ENCODE measurements at places on chromosomes 16 and 17.

- no peak for DNase-seq
Observed at GRCh38 chr16:81608523-81609209, 164.1 kb downstream of the CMIP start.

DNA sequence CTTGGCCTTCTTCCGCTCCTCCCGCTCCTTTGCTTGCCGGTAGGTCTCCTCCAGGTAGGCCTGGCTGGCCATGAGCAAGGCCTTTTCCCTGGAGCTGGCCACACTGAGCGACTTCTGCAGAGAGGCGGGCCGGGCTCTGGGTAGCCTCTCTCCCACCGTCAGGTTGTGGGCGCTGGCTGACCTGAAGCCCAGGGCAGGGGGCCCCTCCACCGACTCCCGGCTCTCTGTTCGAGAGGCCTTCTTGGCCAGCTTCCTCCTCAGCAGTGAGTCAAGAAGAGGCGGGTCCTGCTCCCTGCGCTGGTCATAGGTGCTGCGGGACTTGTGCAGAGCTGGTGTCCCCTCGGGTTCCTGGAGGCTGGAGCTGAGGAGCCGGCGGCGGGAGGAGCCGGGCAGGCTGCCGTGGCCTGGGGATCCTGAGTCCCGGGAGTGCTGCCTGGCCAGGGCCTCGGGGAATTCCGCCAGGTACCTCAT lies 12.8 kb downstream of the GPR179 start:
- DNase-seq = no peak

DNA sequence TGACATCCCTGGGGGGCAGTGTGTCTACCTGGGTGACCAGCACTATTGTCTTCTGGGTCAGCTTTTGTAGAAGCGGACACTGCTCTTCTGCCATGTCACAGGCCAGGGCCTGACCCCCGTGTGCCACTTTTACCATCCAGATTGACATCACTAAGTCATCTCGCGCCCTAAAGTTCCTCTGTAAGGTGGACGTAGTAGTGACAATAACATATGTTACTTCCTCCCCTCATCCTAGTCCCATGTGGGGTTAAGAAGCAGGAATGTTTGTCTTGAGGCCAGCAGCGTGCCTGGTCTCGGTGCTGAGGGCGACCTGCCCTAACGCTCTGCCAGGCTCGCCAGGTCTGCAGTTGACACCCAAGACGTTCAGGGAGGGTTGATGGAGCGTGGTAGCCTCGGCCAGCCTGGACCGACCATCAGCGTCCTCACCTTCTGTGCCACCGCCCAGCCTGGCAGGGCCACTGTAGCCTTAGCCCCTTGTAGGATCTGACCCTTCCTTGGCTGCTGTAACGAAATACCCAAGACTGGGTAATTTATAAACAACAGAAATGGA lies 20.7 kb downstream of the GAA start:
- DNase-seq = no peak

GRCh38 chr16:67871256-67871655 lies 1.6 kb upstream of the EDC4 start:
- DNase-seq = no peak

DNA sequence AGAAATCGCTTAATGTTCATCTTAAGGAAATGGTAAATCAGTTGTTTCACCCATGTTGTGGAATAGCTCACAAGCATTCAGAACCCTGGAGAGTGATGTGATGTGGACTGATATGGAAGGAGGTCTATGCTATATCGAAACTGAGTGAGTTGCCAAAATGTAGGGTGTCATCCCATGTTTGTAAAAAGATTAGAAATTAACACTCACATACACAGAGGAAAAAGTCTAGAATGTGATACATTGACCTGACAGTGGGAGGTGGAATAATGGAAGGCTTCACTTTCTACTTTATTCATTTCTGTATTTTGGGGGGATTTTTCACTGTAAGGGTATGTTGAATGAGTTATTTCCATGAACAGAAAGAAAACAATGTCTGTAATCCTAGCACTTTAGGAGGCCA lies 4.7 kb upstream of the PRM1 start:
- DNase-seq = no peak

DNA sequence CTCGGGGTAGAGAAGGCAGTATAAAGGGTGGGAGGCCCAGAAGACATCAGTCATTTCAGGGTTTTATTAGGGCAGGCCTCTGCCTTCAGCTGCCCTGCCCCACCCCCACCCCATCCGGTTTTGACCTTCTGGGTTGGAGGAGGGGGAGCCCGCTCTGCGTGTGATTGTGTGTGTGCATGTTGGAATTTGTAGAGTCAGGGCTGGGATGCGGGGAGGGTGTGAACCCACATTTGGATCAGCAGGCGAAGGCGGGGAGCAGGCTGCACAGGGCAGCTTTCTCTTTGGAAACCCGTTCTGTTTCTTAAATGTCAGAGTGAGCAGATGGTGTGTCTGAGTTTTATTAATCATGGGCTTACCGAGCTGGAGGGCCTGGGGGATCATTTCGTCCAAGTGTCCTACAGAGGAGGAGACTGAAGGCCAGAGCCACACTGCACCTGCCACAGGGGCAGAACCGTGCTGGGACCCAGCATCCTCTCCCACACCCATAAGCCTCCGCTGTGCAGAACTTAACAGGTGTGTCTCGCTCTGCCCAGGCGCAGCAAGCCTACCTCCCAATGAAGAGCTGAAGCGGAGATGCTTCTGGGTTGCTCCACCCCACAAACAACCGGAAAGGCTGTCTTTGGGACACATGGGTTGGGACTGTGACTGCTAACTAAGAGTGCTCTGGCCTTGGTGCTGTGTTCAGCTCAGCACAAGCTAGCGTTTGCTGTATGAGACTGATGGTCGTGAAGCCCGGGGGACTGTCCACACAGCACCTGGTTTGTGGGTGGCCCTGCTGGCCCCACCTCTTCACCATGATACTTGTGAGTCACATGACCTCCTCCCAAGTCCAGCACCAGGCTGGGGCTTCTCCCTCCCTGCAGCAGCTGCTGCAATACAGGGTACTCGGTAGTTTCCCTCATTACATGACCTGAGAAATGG lies 70.9 kb upstream of the GSE1 start:
- no peak for DNase-seq

GRCh38 chr17:81334391-81334901 lies 39.3 kb upstream of the SLC38A10 start:
- DNase-seq = no peak

DNA sequence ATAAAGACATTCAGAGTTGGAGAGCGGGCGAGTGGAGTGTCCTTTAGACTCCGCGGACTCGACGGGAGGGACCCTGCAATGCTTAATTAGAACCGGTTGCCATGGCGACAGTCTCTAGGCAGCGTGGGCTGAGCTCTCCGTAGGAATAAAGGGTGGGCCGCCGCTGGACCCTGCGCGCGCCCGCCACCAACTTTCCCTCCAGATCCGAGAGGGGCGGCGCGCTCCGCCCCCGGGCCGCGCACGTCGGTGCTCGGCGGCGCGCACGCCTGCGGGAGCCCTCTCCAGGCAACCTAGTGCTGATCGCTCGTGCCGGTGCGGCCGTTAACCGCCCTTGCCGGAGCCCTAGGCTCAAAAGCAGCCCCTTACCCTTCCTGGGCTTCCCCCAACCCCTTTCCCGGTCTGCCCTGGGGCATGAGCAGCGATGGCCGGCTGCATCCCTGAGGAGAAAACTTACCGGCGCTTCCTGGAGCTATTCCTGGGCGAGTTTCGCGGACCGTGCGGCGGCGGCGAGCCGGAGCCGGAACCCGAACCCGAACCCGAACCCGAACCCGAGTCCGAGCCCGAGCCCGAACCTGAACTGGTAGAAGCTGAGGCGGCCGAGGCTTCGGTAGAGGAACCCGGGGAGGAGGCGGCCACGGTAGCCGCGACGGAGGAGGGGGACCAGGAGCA lies at the start of gene PPM1E:
TSS of gene PPM1E (plus strand) at position 278 of the 669 bp plus-strand sequence.
- DNase-seq = peak; percentile 34

DNA sequence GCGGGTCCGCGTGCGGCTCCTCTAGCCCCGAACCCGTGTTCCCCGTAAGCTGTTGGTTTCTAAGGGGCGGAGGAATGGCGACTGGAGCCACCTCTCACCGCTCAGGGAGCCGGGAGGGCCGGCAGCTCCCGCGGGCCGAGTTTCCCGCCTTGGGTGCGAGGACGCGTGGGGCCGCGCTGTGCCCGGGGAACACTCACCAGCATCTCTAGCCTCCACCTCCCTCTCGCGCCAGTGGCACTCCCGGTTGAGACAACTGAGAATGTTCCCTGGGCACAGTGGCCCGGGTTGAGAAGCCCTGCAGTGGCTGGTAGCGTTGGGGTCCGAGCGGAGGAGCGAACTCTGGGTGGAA lies 560 bp downstream of the TELO2 start:
- no peak for DNase-seq

DNA sequence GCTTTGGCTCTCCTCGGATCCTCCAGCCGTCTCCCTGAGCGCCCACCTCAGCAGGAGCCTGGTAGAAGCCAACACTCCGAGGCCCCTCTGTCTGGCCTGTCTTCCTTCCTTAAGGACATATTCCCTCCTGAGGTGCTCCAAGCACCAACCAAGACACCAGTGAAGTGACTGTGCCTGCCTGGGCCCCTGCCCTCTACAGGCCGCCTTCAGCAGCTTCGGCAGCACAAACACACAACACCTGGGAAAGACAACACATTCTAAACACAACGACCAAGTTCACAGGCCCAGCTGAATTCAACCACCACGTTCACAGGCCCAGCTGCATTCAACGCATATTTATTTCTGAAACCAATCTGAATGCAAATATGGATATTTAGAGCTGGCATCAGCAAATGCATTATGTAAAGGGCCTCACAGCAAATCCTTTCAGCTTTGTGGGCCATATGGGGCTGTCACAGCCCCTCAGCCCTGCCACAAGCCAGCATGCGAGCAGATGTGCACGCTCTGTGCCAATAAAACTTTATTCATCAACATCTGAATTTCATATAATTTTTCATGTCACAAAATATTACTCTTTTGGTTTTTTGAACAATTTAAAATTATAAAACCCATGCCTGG lies 12.2 kb downstream of the GALNS start:
- no peak for DNase-seq

GRCh38 chr17:259341-259976 lies 78.0 kb upstream of the DOC2B start:
- no peak for DNase-seq

DNA sequence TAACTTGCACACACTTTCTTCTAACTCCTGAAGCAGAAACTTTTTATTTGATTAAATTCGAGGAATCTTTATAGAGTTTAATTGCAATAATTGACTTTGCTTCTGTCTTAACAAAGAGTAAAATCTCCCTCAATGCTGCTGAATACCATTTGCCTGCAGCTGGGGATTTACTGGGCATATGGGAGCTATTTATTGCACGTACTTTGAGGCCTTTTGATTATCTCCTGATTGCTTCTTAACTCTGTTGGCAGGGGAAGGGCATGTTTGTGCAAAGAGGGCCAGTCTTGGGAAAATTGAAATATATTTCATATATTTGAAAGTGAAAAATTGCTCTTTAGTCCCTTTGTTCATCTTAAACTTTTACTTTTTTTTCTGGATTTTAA lies 156.8 kb upstream of the CHMP6 start:
- no peak for DNase-seq

- no peak for DNase-seq
Observed at GRCh38 chr17:39132192-39132610, 19.2 kb downstream of the PLXDC1 start.

- no peak for DNase-seq
Observed at GRCh38 chr17:72488555-72489271, 367.9 kb downstream of the SOX9 start.

DNA sequence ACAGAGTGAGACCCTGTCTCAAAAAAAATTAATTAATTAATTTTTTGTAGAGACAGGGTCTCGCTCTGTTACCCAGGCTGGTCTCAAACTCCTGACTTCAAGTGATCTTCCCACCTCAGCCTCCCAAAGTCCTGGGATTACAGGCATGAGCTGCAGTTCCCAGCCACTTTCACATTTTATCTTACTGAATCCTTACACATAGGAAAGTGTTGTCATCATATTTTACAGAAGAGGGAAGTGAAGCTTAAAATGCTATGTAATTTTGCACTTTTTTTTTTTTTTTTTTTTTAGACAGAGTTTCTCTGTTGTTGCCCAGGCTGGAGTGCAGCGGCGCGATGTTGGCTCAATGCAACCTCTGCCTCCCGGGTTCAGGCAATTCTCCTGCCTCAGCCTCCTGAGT lies 21.1 kb upstream of the ZNF629 start:
- no peak for DNase-seq

- no peak for DNase-seq
Observed at GRCh38 chr16:72637306-72637705, 410.6 kb downstream of the ZFHX3 start.

DNA sequence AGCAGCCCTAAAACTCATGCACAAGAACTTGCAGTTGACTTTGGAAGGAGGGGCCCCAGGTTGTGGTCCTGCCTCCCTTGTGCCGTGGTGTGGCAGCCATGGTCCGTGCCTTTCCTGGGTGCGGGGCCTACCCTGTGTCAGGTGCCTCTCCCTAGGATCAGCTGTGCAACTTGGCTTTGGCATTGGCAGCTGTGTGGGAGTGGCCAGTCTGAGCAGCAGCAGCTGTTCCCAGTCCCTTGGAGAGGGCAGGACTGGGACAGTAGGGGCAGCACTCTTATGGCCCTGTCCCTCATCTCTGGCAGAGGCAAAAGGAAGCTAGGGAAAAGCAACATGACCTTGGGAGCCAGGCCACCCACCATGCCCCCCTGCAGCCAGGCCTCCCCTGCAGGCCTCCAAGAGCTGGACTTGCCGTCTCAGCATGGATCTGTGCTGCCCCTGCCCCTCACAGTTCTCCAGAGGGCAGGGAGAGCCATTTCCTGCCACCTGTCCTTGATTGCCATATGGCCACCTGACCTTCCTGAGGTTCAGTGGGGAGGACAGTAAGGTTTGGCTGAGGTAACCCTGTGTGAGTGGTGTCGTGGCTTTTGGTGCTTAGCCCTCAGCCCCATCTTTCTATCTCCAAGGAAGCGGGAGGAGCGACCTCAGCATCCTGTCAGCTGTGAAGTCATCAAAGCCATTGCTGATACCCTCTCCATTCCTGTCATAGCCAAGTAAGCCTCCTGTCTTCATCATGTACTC lies 15.5 kb upstream of the NFATC3 start:
- no peak for DNase-seq

DNA sequence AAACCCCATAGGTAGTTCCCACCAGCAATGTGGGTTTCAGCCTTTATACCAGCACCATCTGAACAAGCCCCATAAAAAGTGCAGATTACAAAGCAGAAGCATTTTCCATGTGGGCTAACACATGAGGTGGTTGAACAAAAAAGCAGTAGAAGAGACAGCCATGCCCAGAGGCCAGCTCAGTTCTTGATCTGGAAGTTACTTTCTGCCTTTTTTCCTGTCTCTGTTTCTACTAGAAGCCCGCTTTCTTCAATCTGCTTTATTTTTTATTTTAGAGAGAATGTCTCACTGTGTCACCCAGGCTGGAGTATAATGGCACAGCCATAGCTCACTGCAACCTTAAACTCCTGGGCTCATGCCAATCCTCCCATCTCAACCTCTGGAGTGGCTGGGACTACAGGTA lies 31.5 kb upstream of the APOH start:
- DNase-seq = no peak

- no peak for DNase-seq
Observed at GRCh38 chr16:75733305-75734211, 7.3 kb upstream of the CPHXL start.

- DNase-seq = no peak
Observed at GRCh38 chr16:89700649-89701424, 668 bp downstream of the SPATA2L start.

Measured in activated T-cell treated with anti-CD3 and anti-CD28 coated beads for 24 hours (primary cell).